HT1080 (cell line): ENCODE measurements at places on chromosomes 2 and 18. TPM values are rescaled to one million over a fixed set of nuclear protein-coding genes. Genes with fewer than 3 reads are reported as not detected.

DNA sequence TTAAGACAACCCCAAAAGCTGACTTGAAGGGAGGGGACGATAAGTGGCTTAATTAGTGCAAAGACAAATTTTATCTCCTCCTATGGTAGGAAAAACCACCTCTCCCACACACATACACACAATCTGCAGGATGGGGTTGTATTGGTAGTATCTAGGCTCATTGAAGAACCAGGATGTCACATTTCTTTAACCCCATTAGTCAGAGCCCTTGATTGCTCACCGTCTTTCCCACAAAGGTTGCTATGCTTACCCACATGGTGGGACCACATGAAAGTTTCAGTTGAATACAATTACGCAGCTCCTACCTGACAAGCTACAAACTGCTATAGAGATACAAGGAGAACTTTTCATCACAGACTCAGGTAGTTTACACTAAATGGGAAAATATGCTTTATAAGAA lies 765.0 kb upstream of the CELF4 start:
- DNase-seq: peak; percentile 49

Gene RNF125
- total RNA-seq: 2.1 and 2.3 TPM in 2 replicates

Gene NFATC1
- 0.10 TPM in 1 of 2 replicates, not detected in the other for total RNA-seq

Gene ANKRD30BL
- total RNA-seq: not detected in 2 replicates

Gene MCEE
- total RNA-seq: 6.5 and 8.5 TPM in 2 replicates

GRCh38 chr2:43131051-43131889 lies 95.1 kb downstream of the ZFP36L2 start:
- peak; percentile 88 for DNase-seq

Gene QPCT
- total RNA-seq: 0.26 TPM in 1 of 2 replicates, not detected in the other

DNA sequence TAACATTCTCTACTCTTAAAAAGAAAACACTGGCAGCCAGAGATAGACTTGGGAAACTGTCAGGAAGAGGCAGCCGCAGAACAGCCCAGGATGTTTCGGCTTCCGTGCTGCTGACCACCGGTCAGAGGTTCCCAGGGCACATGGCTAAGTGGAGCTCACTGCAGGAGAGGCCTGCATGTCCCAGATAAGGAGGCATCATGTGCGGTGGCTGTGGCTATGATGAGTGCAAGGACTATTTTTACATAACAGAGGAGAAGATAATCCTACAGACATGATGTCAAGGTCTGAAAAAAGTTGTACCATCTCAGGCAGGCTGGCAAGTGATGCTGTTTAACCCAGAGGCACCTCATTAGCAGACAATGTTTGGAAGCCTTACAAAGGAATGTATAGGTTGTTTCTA lies 252.3 kb downstream of the CYRIA start:
- DNase-seq: no peak

DNA sequence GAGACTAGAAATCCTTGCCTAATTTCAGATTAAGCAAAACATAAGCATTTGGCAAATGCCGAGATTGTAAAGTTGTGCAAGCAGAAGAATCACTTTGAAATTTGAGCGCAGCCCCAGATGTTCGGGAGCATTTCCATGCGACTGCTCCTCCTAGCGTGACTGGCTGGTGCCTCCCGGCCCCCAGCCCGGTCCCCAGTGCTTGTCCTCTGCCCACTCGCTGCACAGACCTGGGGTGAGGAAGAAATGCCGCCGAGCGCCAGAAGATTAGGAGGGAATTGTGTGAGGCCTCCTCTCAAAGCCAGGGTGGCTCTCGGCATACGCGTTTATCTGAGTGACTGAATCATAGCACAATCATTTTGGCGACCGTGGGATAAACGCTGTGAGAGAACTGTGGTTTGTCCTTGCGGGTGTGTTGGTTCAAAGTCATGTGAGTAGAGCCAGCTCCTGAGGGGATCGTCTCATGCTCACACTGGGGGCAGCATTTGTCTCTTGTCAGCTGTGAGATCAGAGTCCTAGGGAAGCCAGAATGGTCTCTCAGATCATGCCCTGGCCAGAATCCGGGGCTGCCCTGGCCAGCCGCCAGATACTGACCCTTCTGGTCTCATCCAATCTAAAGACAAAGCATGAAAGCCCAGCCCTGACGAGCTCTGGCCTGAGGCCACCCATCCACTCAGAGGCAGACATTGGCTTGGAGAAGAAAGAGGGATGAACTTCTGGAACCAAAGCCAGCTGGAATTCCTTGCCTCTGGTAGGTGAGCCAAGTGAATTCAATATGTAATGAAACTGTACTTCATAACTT lies 189.3 kb downstream of the SH3RF3 start:
- DNase-seq: no peak

GRCh38 chr2:231929961-231930592 lies 3.9 kb upstream of the NPPC start:
- no peak for DNase-seq

Gene ACMSD
- not detected in 2 replicates for total RNA-seq

Gene MOCOS
- total RNA-seq: 9.2 and 12.2 TPM in 2 replicates

- no peak for DNase-seq
Observed at GRCh38 chr2:201656102-201656501, 12.8 kb upstream of the TMEM237 start.

Gene EML4
- total RNA-seq: 29.2 and 36.8 TPM in 2 replicates

Gene CXCR4
- not detected in 2 replicates for total RNA-seq

DNA sequence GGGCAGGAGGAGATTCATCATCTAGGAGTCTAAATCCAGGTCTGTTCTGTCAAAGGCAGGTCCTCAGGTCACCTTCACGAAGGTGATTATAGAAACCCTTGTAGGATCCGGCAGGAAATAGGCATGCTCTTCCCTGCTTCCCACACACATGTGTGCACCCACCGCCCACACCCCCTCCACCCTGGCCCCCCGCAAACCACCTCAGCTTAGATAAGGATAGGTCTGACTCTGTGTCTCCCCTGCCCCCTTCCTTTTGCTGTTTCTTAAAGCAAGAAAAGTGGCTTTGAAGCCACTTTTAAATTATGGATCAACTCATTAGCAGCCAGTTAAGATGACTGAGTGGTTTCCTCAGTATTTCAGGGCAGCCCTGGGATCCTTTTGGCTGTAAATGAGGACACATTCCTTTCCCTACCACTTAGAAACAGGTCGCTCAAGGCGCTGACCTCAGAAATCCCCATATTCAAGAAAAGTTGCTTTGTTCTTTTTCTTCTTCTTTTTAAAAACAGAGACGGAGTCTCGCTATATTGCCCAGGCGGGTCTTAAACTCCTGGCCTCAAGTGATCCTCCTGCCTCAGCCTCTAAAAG lies 14.5 kb upstream of the CIB4 start:
- no peak for DNase-seq

Gene NEU2
- total RNA-seq: 0.24 and 0.37 TPM in 2 replicates

Gene ERBB4
- total RNA-seq: 0.02 TPM in 1 of 2 replicates, not detected in the other

GRCh38 chr2:202339071-202339870 lies 36.9 kb upstream of the BMPR2 start:
- peak; percentile 66 for DNase-seq

GRCh38 chr2:42112418-42112817 lies 56.7 kb upstream of the EML4 start:
- no peak for DNase-seq

Gene DSC2
- 0.98 and 1.2 TPM in 2 replicates for total RNA-seq

GRCh38 chr2:60498816-60499429 lies 54.5 kb downstream of the BCL11A start:
- no peak for DNase-seq

- no peak for DNase-seq
Observed at GRCh38 chr18:48260237-48260636, 148.9 kb downstream of the ZBTB7C start.

Gene EFR3B
- total RNA-seq: 3.9 and 5.6 TPM in 2 replicates

GRCh38 chr2:216908300-216908699 lies 48.4 kb upstream of the TNP1 start:
- no peak for DNase-seq

Gene NEB
- 0.02 and 0.23 TPM in 2 replicates for total RNA-seq

DNA sequence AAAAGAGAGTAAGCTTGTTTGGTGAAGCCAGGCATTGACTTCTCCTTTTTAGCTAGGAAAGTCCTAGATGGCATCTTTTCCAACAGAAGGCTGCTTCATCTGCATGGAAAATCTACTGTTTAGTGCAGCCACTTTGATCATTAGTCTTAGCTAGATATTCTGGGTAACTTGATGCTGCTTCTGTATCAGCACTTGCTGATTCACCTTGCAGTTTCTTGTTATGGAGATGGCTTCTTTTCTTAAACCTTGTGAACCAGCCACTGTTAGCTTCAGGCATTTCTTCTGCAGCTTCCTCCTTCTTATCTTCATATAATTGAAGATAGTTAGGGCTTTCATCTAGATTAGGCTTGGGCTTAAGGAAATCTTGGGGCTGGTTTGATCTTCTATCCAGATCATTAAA lies 639.7 kb downstream of the TDRD15 start:
- no peak for DNase-seq

- DNase-seq: no peak
Observed at GRCh38 chr18:24679062-24679461, 218.6 kb downstream of the HRH4 start.

GRCh38 chr2:231460073-231460835 lies 4.0 kb downstream of the NCL start:
- no peak for DNase-seq

DNA sequence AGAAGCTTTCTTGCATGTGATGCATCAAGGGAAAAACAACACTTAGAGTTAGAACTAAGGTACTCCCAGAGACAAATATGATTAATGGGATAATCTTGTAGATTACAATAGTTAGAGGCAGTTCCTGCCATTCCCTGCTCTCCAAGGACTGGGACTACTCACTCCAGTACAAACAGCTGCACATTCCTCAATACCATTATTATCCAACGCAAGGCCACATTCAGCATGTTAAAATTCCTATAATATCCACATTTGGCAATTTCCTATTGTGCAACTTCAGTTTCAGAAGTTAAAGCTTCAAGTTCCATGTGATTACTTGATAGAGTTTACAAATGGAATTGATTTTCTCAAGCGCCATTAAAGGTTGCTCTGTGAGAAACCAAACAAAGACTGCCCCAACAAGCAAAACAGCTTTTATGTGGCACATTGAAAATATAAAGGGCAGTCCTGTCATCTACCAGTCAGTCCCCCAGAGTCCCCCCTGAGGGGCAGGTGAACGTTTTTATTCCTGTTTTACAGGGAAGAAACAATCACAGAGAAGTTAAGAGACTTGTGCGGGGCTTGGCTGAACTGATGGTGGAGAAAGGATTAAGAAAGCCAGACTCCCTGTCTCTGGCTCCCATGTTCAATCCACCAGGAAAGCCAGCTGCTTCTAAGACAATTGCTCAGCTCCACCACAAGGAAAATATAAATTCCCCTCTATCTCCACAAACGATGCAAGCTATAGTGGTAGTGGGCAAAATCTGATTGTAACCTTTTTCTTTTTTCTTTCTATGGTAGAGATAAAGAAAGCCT lies 72.6 kb downstream of the TXNL1 start:
- DNase-seq: peak; percentile 10

- no peak for DNase-seq
Observed at GRCh38 chr2:144523596-144524117, 3.7 kb upstream of the ZEB2 start.

GRCh38 chr2:205188239-205189138 lies 493.8 kb upstream of the NRP2 start:
- peak; percentile 57 for DNase-seq

GRCh38 chr18:35099911-35100310 lies 58.7 kb downstream of the MAPRE2 start:
- DNase-seq: peak; percentile 34

Gene CXCR1
- not detected in 2 replicates for total RNA-seq

Gene TOGARAM2
- total RNA-seq: 0.17 and 0.59 TPM in 2 replicates

- no peak for DNase-seq
Observed at GRCh38 chr2:6077585-6077984, 385.4 kb downstream of the SOX11 start.

Gene IL36A
- not detected in 2 replicates for total RNA-seq

- no peak for DNase-seq
Observed at GRCh38 chr2:1603521-1603920, 140.8 kb downstream of the PXDN start.

DNA sequence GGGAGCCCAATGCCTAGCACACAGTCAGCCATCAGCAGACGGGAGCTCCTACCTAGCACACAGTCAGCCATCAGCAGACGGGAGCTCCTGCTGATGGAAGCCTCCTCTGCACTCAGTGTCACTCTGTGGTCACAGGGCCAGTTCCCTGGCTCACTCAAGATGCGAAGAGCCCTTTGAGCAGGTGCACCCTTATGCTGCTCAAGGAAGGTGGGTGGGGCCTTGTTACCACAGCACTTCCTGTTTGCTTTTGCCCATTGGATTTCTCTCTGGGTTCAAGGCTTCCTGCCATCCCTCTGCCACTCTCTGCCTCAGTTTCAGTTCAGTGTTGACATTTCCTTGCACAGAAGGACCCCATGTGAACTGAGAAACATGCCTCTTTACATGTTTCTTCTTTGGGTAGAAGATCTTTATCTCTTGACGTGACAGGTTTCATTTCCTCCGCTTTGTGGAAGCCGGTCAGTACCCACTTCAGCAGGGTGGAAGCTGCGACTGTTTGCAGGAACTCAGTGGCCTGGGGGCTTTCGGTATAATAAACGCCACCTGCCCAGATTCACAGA lies 11.6 kb downstream of the TRIB2 start:
- no peak for DNase-seq

GRCh38 chr2:60095903-60096302 lies 457.6 kb downstream of the BCL11A start:
- DNase-seq: no peak

Gene SERPINB2
- 0.27 and 1.8 TPM in 2 replicates for total RNA-seq

- no peak for DNase-seq
Observed at GRCh38 chr2:134738141-134738870, 19.5 kb upstream of the TMEM163 start.

- DNase-seq: peak; percentile 70
Observed at GRCh38 chr18:54162431-54162830, 62.0 kb downstream of the MBD2 start.

- DNase-seq: no peak
Observed at GRCh38 chr2:48316753-48317750, 212.9 kb upstream of the STON1 start.

Gene MOGAT1
- total RNA-seq: not detected in 2 replicates
